ENCODE measurements at places on chromosomes 5 and 9.

DNA sequence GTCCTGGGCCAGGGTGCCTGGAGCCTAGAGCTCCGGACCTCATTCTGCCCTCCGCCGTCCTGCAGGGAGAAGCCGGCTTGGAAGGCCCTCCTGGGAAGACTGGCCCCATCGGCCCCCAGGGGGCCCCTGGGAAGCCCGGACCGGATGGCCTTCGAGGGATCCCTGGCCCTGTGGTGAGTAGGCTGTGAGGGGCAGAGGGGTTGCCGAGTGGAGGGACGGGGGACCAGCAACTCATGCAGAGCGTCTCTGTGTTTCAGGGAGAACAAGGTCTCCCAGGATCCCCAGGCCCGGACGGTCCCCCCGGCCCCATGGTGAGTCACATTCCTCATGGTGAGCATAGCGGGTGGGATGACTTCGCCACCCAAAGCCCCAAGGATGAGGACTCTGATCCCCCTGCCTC, 62.0 kb upstream of the FCN2 start:
- DNase-seq: no peak

GRCh38 chr5:138649316-138649720, 74.1 kb upstream of the HSPA9 start:
- DNase-seq: no peak

- no peak for DNase-seq
These were observed 48.5 kb downstream of the PLK2 start for GRCh38 chr5:58411372-58411771.

DNA sequence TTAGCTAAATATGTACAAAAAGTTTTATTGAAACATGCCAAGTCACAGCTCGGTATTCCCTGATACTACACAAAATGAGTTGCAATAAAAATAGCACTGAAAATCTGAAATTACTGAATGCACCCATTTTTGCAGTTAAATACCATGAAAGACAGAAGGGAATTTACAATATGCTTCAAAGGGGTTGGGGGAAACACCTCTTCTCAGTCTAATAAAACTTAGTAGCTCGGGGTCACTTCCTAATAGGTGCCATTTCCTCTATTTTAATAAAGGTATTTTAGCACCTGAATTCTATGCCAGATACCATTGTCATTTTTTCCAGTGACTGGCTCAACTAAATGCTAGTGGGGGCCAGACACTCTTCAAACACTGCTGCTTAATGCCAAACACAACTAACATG, 204.1 kb upstream of the MEF2C start:
- DNase-seq: no peak

DNA sequence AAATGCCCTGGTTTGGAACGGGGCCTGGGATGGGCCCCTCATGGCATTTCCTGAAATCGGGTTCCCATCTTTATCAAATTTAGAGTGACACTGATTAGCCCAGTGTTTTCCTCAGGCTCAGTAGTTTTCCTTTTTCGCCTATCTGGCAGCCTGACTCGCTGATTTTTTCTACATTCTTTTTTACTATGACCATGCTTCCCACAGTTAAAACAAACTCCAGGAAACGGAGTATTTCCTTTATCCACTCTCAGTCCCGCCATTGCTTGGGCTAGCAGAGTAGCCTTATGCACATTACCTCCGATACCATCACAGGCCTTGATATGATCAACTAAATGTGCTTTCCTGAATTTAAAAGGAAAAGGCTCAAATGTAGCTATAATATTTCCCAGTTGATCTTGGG, 5.5 kb downstream of the OR1Q1 start:
- DNase-seq: no peak

GRCh38 chr9:95124582-95125367, 192.7 kb downstream of the FANCC start:
- DNase-seq: no peak

GRCh38 chr9:91181541-91181940, 180.2 kb downstream of the AUH start:
- DNase-seq: no peak

DNA sequence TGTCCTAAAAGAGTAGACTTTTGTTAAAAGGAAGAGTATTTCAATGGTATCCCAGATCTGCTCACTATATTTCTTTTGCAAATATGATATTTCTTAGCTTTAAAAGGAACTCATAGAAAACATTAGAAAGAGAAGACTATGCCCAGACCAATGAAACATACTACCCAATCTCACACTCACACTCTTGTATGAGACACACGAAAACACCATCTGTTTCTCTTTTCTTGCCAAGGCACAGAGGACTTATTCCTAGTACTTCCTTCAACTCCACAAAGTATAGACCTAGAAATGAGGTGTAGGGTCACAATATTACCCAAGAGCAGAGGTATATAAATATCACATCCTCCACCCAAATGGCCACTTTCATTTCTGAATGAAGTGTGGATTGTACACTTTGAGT, 292.4 kb upstream of the ACO1 start:
- no peak for DNase-seq

- DNase-seq: no peak
These were observed 24.1 kb upstream of the TRMT10B start for GRCh38 chr9:37729499-37729898.

All from psoas muscle (tissue), 8 donors.